ENCODE measurements at places on chromosomes 2 and 18.
A peak's percentile ranks its signal among the peaks of the same experiment; 100 is the strongest.

DNA sequence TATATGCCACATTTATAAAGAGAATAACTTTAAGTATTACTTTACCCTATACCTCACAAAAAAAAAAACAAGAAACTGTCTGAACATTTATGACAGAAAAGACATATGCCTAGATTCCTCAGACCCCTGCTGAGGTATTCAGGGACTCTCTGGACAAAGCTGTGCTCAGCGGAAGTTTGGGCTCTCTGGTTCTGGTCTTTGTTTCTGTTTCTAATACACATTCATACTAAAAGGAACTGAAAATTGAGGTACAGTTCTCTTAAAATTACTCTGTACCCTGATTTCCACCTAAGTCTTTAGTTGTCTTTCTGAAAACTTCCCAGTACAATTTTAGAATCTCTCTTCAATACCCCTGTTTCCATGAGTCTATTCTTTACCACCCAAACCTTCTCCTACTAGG, 160.3 kb downstream of the IKZF2 start:
- no peak for DNase-seq

GRCh38 chr2:188720811-188721605, 253.2 kb upstream of the COL3A1 start:
- DNase-seq, result peak; percentile 43

GRCh38 chr2:53018825-53019425, 748.7 kb upstream of the CHAC2 start:
- peak; percentile 20 for DNase-seq

DNA sequence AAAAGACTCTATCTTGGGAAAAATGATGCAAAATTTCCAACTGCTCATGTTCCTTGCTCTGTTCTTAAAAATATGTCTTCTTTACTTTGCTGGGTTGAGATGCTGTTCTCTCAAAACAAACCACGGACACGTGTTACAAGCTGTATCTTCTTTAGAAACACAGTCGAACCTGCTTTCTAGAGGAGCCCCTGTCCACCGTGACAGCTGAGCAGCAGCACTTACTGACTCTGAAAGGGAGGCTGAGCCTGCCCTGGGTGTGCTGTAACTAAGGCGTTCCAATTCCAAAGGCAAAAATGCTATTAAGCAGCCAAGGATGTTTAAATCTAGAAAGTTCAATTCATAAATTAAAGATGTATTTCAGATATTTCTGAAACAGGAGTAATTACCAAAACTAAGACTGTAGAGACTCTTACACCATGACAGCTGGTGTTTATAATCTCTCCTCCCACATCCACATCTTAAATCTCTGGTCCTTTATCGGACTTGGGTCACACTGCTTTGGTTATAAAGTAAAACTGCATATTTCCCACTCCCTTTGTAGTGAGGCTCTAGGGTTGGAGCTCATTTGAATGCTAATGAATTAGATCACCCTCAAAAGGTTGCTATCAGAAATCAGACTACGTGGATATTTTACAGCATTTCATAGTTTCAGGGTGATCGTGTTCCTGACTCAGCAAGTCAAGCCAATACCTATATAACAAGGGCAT, 281.2 kb upstream of the LYPD1 start:
- no peak for DNase-seq

GRCh38 chr2:101533561-101534148, 58.7 kb upstream of the RFX8 start:
- DNase-seq, result no peak

- peak; percentile 2 for DNase-seq
These were observed 279.7 kb downstream of the MBD5 start for GRCh38 chr2:148300544-148300943.

DNA sequence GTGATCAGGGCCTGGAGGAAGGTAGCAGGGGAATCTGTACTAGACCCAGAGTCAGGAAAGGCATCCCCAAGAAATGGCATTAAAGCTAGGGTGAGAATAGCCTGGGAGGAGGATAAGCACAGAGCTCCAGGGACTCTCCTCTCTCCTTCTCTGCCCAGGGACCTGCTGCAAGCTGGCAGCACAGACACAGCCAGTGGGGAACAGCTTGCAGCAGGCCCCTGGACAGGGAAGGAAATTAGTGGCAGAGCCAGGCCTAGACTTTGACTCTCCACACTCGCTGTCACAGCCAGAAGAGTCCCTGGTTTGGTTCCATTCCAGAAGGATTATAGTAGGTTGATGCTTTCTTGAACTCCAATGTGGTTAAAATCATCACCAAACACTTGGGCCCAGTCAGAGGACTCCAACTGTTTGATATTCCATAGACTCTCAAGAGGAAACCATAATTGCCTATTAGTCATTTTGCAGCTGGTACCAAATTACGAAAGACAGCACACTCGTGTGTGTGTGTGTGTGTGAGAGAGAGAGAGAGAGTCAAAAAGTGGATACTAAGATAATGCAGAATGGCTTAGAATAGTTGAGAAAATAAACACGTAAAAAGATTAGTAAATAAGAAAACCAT, 95.5 kb upstream of the ATP8B1 start:
- peak; percentile 92 for DNase-seq

DNA sequence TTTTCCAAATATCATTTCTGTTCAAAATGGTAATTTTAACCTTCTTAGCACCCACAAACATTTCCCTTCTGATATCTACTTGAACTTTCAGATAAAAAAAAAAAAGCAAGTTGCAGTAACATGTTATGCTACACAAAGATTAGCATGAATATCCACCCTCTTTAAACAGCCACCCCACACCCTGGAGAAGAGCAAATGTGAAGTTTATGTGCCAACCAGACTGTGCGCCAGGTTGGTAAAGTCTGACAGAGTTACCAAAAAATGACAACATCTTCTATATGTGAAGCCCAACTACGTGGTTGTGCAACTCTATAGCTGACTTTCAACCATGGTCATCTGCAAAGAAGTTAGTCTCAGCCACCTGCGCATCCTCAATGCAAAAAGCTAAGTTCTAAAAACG, 62.6 kb downstream of the BCL11A start:
- no peak for DNase-seq

DNA sequence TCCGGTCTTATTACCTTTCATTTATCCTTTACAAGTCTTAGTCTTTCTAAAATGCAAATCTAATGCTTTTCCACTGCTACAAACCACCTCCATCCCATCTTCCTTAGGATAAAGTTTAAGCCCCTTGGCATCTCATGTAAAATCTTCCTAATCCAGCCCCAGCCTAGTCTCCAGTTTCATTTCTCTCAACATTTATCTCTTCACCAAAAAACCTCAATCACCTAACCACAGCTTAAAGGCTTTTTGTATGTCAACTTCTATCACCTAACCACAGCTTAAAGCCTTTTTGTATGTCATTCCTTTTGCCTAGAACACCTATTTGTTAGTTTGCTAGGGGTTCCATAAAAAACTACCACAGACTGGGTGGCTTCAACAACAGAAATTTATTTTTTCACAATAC, 4.2 kb downstream of the TRAK2 start:
- no peak for DNase-seq

GRCh38 chr18:29164993-29165599, 988.2 kb upstream of the CDH2 start:
- DNase-seq, result peak; percentile 86

- no peak for DNase-seq
These were observed 420.7 kb upstream of the SALL3 start for GRCh38 chr18:78558948-78559347.

DNA sequence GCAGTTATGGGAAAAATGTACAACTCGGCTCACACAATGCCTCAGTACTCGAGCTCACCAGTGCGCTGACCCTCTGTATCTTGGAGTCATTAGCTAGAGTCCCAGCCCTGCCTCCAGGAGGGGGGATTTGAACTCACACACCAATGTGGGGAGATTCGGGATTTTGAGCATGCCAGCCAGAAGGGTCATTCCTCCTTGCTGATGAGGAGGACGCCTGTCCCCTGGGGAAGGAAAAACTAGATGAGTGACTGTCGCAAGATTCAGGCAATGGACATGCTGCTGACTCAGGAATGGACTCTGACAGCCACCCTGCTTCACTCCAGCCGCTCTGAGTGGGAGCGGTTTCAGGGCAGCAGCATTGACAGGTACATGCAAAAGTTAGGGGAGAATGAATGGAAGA, 20.6 kb downstream of the FIGN start:
- no peak for DNase-seq

GRCh38 chr2:143615562-143615961, 486.3 kb downstream of the ARHGAP15 start:
- no peak for DNase-seq

DNA sequence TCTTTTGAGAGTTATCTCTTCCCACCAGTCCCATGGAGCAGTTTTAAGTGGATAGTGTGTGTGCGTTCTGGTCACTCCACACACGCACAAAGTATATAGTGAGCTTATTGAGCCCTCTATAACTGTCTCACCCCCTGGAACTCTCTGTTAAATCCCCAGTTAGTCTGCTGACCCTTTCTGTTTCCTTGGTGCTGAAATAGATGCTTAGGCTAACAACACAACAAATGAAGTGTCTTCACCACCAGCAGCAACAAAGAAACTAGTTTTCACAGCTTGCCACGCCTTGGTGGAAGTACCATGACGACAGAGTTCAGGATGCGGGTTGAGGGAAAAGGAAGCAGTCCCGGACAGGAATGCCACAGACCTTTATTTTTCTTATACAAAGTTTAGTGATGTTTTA, 203.5 kb upstream of the TMEFF2 start:
- no peak for DNase-seq

DNA sequence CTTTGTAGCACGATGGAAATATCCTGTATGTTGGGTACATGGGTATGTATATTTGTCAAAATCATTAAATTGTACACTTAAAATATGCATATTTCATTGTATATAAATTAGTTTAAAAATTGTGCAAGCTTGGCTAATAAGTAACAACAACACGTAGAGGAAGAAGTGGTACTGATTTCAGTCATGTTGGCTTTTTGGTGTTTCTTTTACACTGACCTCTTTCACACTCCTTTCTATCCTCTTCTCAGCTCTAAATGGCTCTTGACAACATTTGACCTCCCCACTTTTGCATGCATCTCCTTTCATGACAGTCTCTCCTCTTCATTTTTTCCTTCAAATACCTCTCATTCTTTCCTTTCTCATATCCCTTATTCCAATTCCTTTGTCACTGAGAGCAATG, 801.4 kb upstream of the ZEB2 start:
- no peak for DNase-seq

DNA sequence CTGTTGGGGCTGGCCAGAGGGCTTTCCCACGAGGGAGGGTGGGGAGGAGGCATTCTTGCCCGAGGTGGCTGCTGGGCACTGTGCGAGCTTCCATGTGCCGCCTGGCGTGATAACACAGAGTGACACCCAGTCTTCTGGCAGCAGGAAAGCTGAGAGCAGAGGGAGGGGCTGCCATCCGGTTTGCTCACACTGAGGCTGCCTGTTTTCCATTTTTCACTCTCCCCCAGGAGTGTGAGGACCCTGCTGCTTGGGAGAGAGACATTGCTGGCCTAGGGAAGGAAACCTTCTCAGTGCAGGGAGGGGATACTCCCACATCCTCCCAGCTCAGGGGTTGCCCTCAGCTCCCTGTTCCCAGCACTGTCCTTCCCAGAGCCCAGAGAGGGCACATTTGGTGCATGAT, 73.1 kb downstream of the INHBB start:
- no peak for DNase-seq

DNA sequence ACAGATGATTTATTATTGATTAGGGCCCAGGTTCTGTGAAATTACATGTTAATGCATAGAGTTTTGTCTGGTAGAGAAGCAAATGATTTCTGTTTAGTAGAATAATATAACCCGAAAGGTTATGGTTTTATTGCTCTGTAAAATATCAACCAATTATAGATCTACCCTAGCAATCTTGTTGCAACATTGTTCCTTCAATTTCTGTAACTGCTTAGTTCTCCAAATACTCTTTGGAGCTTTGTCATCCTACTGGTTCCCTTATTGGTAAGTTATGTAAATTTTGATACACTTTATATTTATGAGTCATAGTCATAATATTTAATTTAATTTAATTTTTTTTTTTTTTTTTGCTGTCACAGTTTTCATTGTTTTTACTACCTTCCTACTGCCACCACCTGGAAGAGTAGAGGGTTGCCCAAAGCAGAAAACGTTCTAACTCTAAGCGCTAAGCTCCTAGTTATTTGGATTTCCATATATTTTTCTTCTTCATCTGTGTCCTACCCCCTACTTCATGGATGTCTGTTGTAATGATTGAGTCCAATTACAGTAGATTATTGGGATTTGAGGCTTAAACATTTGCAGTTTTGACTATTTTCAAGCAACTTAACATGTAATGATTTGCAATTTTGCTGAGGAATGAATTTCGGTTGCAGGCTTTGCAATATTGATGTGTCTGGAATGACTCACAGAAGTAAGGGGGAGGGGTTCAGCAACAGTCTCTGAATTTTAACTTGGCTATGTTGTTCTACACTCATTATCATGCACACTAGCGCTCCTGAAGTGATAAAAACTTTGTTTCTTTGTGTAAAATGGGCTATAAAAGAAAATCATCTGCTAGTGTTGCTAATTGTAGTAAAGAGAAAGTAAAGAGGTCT, 51.1 kb downstream of the NABP1 start:
- DNase-seq, result peak; percentile 52

Measured in fibroblast of mammary gland (primary cell).